NCI-H2081 (cell line): ENCODE measurements at places on chromosomes 6 and 20.

- DNase-seq = no peak
Observed at GRCh38 chr6:136737871-136738691, 54.2 kb downstream of the MAP3K5 start.

GRCh38 chr6:67952948-67953347 lies 682.1 kb upstream of the ADGRB3 start:
- no peak for DNase-seq

- DNase-seq = no peak
Observed at GRCh38 chr6:145315982-145316600, 419.2 kb downstream of the EPM2A start.

GRCh38 chr20:47782920-47783552 lies 2.2 kb downstream of the SULF2 start:
- DNase-seq = no peak

DNA sequence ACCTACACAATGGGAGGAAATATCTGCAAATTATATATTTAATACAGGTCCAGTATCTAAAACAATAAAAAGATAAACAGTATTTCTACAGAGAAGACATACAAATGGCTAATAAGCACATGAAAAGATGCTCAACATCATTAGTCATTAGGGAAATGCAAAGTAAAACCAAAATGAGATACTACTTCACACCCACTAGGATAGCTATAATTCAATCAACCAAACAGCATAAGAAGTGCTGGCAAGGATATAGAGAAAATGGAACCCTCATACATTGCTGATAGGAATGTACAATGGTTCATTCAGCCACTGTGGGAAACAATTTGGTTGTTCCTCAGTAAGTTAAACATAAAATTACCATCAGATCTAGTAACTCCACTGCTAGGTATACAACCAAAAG lies 48.7 kb downstream of the NUDT3 start:
- DNase-seq = no peak

GRCh38 chr6:31352683-31353383 lies 4.1 kb downstream of the HLA-B start:
- no peak for DNase-seq
